ENCODE measurements at places on chromosomes 7 and 10.

DNA sequence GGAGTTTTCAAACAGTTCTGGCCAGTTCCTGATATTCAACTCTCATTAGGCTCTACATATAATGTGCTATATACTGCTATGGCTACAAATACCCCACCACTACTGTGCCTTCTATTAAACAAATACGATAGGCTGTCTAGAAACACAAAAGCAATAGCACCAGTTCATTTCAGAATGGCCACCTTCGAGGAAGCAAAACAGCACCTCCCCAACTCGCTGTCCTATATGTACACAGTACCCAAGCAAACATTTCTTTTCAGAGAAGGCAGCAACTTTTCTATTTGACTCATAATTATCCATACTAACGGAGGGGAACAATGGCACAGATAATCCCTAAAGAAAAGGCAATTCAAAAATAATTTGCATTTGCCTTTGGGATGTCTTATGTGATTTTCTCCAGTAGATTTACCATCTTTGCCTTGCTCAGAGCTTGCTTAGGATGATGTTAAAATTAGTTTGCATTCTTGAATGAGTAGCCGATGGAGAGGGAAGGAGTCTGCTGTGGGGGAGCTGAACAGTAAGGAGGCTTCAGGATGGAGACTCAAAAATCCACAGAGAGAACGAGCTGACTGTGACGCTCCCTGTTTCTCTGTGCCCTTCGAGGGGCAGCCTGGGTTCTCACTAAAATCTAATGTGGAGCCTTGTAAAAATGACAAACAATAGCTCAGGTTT is 218.7 kb downstream of the FANK1 start:
- no peak for DNase-seq

DNA sequence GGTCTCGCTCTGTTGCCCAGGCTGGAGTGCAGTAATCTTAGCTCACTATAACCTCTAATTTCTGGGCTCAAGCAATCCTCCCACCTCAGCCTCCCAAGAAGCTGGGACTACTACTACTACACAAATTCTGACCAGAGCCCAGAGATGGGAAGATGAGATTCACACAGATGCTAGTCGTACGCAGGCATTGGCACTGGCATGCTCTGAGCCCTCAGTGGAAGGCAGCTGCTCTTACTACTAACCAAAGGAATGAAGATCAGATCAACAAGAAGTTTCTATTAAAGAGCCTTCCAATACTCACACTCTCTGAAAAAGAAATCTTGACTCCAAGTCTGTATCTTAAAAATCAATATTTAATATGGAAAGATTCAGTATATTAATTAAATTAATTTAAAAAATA is 10.7 kb downstream of the GDF2 start:
- DNase-seq: no peak

- no peak for DNase-seq
These were observed 173.5 kb downstream of the CUX1 start for GRCh38 chr7:101990811-101991418.

DNA sequence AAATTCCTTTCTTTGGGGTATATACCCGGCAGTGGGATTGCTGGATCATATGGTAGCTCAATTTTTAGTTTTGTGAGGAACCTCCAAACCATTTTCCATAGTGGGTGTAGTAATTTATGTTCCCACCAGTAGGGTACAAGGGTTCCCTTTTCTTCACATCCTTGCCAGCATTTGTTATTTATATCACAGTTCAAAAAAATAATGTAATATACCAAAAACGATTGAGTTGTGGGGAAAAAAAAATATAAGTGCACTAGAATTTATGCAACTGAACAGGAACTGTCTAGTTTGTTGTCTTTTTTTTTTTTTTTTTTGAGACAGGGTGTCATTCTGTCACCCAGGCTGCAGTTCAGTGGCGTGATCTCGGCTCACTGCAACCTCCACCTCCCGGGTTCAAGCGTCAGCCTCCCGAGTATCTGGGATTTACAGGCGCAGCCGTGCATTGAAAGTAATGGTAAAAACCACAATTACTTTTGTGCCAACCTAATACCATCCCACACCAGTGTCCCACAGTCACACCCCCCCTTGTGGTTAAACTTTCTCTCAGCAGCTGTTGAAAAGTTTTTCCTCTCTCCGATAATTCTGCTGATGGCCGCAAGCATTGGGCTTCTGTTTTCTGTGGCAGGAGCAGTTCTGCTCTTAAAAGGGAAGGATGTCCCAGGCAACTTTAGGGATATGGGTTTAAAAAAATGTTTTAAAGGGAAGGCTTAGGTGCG is 6.8 kb upstream of the LAT2 start:
- no peak for DNase-seq

DNA sequence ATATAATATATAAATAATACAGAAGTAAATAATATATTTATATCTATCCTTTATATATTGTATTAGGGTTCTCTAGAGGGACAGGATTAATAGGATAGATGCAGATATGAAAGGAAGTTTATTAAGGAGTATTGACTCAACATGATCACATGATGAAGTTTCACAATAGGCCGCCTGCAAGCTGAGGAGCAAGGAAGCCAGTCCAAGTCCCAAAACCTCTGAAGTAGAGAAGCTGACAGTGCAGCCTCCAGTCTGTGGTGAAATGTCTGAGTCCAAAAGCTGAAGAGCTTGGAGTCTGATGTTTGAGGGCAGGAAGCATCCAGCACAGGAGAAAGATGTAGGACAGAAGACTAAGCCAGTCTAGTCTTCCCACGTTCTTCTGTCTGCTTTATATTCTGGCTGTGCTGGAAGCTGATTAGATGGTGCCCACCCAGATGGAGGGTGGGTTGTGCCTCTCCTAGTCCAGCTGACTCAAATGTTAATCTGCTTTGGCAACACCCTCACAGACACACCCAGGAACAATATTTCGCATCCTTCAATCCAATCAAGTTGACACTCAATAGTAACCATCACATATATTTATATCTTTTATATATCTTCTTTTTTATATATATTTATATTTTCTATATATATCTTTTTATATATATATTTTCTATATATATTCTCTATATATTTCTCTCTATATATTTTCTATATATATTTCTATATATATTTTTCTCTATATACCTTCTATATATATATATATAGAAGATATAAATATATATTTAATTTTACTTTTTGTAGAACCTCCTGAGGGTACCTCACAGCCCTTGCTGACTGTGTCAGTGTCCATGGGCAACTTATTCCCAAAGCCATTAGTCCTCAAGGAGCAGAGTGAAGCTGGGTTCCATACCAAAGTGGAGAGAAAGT is 24.6 kb upstream of the AKR1B10 start:
- no peak for DNase-seq

Measured in naive thymus-derived CD4-positive, alpha-beta T cell (primary cell).